ENCODE measurements at places on chromosomes 1 and 21.

- DNase-seq: no peak
Observed at GRCh38 chr1:96308314-96308713, 413.3 kb upstream of the PTBP2 start.

GRCh38 chr1:234543442-234544086 is 64.6 kb upstream of the TARBP1 start:
- no peak for DNase-seq

DNA sequence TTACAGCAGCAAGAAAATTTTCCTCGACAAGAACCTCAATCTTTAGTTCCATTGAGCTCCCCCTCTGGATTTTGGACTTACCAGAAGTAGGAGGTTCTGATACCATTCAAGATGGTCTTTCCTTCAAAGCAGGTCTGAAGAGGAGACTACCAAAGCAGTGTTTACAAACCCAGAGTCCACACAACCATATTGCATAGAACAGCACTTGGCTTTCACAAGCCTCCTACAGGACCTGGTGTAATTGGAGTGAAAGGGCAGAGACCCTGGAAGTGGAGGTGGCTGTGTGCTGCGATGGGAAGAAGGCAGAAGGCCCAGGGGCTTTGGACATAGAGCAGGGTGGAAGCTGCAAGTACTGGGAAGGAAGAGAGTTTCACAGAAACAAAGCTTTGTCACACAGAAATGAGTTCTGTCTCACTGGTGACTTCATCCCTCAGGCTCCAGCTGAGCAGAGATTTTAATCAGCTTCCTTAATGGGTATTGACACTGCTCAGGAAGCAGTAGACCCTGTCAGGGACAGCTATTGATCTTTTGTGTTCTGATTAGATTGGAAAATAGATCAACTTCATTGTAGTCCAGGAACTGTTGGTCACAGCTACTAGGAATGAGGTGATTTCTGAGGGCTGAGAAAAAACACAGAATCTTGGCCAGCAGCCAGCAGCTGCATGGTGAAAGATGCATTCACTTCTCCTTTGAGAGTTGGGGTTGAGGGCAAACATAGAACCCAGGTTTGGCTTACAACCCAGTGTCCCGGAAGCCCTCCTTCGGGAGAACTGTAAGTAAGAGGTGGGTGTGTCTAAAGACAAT is 124.0 kb downstream of the SYT2 start:
- no peak for DNase-seq

GRCh38 chr1:1955621-1956094 is 36.6 kb upstream of the TMEM52 start:
- DNase-seq: no peak

GRCh38 chr1:64766429-64766828 is 21.6 kb downstream of the RAVER2 start:
- DNase-seq: no peak

GRCh38 chr21:26813426-26813998 is 31.7 kb downstream of the ADAMTS1 start:
- no peak for DNase-seq

DNA sequence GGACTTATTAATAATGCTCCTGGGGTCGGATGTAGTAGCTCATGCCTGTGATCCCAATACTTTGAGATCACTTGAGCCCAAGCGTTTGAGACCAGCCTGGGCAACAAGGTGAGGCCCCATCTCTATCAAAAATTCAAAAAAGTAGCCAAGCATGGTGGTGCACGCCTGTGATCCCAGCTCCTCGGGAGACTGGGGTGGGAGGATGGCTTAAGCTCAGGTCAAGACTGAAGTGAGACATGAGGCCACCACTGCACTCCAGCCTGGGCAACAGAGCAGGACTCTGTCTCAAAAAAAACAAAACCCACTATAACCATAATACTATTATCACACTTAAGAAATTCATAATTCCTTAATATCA is 1.6 kb upstream of the DEGS1 start:
- DNase-seq: no peak

DNA sequence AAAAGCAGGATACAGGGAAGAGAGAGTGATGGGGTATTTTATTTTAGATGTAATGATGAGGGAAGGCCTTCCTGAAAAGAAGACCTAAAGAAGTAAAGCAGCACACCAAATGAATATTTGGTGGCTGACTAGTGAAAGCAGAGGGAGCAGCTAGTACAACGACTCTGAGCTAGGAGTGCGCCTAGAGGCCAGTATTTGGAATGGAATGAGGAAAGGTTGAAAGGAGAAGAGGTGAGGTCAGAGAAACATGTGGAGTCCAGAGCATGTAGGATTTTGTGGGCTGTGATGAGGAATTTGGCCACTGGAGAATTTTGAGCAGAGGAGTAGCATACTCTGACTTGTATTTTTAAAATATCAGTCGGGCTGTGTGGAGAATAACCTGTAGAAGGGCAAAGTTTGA is 11.8 kb upstream of the RPL5 start:
- DNase-seq: no peak

DNA sequence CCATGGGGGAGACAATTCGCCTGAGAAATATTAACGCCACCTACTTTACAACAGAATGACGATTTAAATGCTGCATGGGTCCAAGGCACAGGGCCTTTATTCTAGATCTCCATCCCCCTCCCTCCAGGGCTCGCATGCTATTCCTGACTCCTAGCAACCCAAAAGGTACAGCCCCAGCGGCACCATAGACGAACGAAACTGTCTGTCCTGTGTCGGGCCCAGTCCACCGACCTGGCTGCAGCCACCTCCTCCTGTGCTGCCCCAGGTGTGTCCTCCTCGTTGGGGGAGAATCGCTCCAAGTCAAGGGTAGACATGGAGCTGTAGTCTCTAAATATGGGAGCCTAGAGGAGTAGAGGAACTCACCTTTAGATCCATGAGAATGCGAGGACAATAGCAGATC is 196.5 kb downstream of the TOMM20 start:
- no peak for DNase-seq

- no peak for DNase-seq
Observed at GRCh38 chr1:121595089-121595488, 410.3 kb downstream of the SRGAP2C start.

DNA sequence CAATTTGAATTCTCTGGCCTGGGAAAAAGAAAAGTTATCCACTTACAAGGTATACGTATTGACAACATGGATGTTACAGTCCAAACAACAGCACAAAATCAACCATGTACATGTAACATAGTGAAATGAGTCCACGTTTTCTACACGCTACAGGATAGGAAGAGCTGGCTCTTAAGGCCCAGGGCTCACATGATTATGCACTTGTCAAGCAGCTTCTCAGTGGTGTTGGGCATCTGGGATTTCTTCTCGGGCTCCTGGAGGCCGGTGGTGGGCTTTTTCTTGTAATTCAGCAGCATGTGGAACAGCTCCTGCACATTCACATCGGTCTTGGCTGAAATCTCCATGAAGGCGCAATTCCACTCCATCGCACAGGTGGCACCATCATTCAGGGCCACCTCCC is 4.0 kb downstream of the DIRAS3 start:
- no peak for DNase-seq

DNA sequence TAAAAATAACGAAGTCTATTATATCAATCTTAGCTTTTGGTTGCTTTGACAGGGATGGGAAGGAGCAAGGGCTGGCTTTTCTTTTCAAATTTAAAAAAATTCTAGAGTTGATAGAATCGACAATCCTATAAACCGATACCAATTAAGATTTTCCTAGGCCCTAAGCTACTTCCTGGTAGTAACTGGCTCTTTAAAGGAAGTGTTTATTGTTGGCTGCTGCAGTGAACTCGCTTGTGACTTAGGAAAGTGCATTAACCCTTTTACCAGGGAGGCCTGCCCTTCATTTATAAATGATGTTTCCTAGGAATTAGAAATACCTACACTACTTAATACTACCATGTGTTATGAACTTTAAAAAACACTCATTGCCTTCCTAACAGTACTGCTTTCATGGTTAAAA is 33.2 kb downstream of the ATP5PF start:
- DNase-seq: no peak

GRCh38 chr1:20187813-20188454 is 1.6 kb upstream of the PLA2G2C start:
- no peak for DNase-seq

DNA sequence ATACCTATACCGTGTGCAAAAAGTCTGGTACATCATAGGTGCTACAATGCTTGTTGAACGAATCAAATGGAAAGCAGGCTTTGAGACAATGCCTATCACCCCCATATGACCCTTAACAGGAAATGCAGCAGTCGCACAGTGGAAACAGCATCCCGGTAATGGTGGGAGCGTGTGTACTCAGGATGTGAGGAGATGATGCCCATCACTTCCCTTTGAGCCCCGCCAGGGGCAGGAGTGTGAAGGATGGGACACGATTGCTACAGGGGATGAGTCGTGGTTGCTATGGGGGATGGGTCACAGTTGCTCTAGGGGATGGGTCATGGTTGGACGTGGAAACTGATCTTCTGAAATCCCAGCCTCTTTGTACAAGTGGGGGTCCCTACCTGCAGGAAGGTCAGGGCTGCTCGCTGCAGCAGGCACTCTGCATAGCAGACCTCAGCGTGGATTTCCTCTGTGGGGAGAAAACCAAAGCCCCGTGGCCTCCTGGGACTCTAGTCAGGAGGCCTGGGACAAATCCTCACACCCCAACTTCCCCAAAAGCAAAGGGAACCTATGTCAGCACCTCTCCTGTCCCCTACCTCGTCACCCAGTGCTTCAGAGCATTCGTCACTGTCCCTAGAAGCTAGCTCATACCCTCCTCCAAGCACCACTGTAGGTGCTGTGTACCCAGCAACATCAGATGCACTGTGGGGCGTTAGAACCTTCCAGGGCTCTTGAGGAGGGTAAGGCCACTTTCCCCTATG is 19.3 kb downstream of the TTC39A start:
- no peak for DNase-seq

GRCh38 chr1:200038981-200039848 is 11.7 kb downstream of the NR5A2 start:
- no peak for DNase-seq

DNA sequence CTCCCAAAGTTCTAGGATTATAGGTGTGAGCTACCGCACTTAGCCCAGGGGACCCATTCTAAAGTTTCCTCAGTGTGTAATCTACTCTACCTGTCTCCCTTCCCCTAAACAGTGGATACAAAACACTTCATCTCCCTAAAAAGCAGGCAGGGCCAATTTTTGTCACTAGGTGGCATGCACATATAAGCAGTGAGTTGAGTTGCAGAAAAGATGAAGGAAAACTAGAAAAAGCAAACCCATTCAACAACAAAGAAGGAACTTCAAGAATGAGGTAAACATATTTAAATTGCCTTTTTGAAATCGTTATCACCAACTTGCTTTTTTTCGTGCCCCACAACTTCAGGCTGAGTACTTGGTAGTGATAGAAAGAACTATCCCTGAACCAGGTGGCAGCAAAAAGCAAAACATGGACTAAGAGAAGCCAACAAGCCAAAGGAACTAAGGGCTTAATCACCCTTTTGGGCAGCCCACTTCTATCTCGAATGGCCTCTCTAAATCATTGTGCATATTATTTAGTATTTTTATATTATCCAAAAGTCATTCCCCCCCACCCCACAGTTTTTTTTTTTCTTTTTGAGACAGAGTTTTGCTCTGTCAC is 19.7 kb upstream of the ALDH9A1 start:
- no peak for DNase-seq

DNA sequence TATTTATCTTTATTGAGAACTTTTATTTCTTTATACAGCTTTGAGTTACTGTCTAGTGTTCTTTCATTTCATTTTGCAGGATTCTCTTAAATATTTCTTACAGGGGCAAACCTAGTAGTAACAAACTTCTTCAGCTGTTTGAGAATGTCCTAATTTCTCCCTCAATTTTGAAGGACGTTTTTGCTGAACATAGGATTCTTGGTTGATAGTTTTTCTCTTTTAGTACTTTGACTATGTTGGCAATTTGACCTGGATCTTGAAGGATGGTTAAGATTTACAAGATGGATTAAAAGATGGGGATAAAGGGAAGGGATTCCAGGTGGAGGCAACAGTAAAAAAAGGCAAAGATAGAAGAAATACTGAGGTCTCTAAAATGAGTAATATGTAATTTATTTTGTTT is 38.9 kb downstream of the XPR1 start:
- no peak for DNase-seq

GRCh38 chr1:182110635-182111034 is 49.1 kb upstream of the ZNF648 start:
- DNase-seq: no peak

GRCh38 chr1:44511363-44511762 is 106.3 kb downstream of the RNF220 start:
- DNase-seq: no peak

DNA sequence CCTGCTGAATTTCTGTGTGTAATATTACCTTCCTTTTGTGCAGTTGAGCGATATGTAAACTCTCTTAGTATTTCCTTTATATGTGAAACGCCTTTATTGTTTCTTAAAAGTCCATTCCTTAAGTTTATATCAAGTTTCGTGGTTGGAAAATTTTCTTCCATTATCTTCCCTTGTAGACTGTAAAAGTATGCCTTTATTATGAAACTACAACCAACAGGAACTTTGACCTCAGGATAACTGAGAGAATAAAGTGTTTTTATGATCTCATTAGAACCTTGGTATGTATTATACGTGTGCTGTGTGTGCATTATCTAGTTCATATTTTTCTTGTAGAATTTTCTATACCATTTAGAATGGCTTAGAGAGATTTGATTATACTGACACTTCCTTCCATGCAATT is 3.1 kb upstream of the CDC14A start:
- no peak for DNase-seq

- no peak for DNase-seq
Observed at GRCh38 chr21:32131164-32131563, 147.7 kb downstream of the MIS18A start.

- no peak for DNase-seq
Observed at GRCh38 chr1:63922848-63923247, 149.0 kb downstream of the ROR1 start.

DNA sequence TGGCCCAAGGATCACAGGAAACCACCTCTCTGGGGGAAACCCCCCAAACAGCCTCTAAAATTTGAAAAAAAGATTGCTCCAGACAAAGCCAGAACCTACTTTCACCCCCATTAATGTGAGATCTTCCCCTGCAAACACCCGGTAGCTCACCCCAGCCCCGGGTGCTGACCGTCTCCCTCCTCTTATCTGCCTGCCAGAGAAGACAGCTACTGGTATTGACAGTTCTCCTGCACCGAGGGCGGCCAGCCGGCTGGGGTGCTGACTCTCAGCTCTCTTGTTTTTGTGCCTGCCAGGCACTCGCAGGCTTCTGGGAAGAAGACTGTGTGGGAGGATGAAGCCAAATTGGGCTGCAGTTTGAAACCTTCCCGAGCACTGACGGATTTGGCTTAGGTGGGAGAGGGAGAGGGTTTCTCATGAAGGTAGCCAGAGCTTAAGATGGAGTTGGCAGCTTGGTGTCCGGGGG is 48.2 kb downstream of the RASSF5 start:
- no peak for DNase-seq

DNA sequence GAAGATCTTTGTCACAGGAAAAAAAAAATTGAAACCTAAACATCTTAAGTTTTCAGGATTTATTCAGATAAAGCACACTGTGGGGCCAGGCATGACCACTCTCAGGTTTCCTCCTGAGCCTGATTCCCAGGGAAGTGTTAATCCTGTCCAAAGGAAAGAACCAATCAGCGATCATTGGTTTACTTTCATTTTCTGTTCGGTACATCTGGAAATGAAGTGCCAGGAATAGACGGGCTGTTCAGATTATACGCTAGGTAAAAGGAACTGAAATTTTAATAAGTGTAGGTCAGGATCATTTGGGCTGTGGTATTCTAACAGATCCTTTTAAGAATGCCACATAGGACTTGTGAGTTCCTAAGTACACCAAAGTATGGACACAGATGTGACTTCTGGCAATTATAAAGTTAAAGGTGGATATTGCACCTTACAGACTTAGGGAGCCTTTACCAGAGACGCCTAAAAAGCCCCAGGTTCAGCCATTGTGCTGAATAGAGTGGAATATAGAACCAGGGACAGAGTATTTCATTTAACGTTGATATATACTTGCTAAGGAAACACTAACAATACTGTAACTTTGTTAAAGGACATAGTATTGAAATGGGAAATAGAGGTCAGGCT is 9.3 kb upstream of the CACYBP start:
- DNase-seq: no peak

All from stimulated activated CD8-positive, alpha-beta memory T cell treated with anti-CD3 and anti-CD28 coated beads, Interleukin-7, amount 100 ng/mL, for 24 hours (primary cell).